ENCODE measurements at places on chromosomes 2 and 18.

DNA sequence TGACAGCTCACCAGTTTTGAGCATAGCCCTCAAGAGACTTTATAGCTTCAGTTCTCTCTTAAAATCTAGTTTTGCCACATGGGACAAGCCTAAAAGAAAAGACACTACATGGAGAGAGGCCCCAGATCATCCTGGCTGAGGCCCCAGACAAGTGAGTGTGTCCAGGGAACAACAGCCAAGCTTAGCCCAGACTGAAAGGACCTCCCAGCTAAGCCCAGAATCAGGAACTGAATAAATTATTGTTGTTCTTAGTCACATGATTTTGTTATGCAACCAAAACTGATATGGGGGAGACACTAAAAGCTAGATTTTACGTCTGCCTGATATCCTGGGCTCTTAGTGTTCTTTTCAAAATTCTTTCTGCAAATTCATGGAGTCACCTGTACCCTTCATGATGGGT, 29.3 kb upstream of the LBH start:
- no peak for DNase-seq

DNA sequence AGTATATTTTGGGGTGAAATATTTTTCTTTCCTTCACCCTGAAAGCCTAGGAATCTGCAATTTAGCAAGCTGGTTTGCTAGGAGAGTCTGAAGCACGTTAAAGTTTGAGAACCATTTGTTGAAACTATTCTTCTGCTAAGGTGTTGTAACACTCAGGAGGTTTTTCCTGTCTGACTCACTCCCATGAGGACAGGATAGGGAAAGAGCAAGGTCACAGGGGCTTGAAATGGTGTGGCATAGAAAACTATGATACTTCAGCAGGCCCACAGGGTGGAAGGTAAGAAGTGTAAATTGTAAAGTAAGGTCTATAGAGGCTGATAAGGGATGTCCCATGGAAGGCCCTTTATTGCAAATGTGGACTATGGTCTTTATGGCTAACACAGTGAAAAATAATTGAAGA, 177.7 kb upstream of the ZC3H15 start:
- no peak for DNase-seq

DNA sequence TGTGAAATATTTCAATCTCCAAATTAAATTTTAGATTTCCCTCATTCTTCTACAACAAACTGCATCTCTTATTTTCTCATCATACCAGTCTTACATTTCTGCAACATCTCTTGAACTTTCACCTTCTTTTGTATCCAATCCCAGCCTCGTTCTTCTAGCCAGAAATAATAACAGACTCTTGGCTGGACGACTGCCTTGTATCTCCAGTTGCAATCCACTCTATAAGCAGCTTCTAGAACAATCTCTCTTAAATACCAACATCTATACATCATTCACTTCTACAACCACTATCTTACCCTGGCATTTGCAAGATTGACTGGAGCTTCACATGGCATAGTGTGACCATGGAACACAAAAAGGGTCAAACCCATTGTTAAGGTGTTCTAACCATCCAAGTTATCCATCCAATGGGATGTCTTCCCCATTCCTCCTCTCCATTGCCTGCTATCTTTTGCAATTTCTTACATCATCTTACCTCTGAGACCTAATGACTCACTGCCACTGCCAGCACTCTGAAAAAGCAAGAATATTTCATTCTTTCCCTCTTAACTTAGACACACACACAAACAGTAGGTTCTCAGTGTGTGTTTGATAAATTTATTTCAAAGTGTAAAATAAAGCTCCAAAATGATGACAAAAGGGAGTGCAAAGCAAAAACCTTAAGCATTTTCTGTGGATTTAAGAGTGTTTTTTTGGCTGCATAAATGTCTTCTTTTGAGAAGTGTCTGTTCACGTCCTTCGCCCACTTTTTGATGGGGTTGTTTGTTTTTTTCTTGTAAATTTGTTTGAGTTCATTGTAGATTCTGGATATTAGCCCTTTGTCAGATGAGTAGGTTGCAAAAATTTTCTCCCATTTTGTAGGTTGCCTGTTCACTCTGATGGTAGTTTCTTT, 145.6 kb downstream of the METTL4 start:
- DNase-seq, result no peak

DNA sequence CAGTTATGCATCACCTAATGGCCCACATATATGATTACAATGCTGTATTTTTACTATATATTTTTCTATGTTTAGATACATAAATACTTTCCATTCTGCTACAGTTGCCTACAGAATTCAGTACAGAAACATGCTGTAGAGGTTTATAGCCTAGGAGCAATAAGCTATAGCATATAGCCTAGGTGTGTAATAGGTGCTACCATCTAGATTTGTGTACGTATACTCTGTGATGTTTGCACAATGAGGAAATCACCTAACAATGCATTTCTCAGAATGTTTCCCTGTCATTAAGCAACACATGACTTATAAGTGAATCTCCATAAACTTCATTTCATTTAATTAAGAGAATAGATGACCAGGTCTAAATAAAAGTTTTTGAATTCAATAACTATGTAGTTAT, 43.5 kb downstream of the SLC38A11 start:
- DNase-seq, result no peak

- DNase-seq, result no peak
These were observed 378.6 kb downstream of the DPP10 start for GRCh38 chr2:114821055-114821454.

- no peak for DNase-seq
These were observed 72.5 kb upstream of the APCDD1 start for GRCh38 chr18:10381951-10382350.

DNA sequence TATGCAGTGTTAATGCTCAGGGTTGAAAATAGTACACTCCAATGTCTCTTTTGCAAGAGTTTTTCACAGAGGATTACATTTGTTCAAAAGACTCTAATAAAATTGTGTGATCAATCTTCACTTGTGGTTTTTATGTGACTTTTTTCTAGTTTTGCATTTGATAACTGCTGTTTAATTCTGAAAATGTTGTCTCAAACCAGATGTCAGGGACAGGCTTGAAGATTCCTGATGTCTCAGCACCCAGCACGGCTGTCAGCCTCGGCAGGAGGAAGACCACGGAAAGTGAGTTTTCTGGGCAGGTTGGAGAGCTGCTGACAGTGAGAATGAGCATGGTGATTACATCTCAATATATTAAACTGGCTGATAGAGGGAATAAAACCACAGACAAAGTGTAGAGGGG, 9.1 kb downstream of the SOX11 start:
- no peak for DNase-seq

DNA sequence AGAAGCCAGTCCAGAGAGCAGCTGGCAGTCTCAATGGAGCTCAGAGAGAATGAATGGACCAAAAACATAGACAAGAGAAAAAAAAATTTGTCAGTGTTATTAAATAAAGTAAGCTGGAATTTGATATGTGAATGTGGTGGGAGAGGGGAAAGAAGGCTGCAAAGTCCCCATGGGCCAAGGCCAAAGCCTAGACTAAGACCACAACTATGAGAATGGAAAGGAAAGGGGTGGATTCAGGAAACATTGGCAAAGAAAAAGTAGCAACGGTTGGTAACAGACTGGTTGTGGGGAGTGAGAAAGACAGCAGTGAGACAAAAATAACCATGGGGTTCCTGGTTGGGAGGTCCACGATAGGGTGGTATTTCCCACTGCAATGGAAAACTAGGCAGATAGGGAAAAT, 47.0 kb downstream of the ZEB2 start:
- DNase-seq, result no peak

- no peak for DNase-seq
These were observed 261.6 kb downstream of the LTBP1 start for GRCh38 chr2:33208400-33208799.

DNA sequence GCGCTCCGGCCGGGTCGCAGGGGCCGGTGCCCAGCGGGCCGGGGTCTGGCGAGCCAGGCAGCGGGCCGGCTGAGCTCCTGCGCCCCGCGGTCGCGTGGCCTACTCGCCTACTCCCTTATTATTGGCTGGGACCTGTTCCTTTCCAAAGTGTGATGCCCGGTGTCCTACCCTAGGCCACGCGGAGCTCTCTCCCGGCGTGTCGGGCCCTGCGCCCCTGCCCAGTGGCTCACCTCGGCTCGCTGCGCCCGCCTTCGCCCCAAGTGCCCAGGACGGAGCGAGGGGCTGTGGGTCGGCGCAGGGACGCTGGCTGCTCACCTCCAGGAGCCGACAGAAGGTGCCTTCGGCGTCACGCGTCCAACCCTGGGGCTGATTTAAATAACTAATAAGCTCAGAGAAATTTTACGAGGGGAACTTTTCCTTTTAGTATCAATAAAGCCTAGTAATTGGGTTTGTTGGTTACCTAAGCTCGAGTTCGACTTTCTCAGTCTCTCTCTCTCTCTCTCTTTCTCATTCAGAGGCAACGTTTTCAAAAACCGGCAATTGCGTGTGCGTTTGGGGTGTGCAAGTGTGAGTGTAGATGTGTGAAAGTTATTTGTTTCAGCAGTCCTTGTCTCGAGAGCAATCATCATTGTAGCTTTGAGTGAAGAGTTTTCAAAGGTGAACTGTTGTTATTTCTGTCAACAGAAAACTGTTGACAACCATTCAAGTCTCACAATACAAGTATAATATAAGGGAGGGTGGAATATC, 7.0 kb upstream of the SATB2 start:
- DNase-seq, result no peak

GRCh38 chr2:130911482-130911881, 74.8 kb downstream of the ARHGEF4 start:
- DNase-seq, result no peak

GRCh38 chr2:183093857-183094657, 15.5 kb downstream of the DUSP19 start:
- no peak for DNase-seq
